ENCODE measurements at places on chromosomes 4 and X.

- no peak for DNase-seq
Observed at GRCh38 chr4:139933541-139933940, 220.4 kb downstream of the MAML3 start.

DNA sequence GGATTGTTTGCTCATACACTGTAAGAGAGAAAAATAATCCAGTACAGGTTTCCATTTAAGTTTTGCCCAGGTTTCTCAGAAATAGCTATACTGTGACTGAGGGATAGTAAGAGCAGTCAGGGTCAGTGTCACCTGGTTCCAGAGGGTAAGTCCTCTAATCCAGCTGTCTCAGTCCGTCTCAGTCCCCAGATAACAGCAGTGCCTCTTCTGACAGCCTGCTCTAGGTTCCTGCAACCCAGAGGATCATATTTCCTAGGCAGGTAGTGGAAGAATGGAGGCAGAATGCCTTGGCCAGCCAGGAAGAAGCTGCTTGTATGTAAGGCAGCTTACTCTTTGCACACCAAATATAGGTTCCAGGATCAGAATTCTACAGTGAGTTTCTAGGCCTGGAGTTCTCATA lies 22.6 kb upstream of the GNRHR start:
- DNase-seq: no peak

- no peak for DNase-seq
Observed at GRCh38 chrX:120660637-120661036, 30.8 kb upstream of the C1GALT1C1 start.

GRCh38 chr4:8470451-8471024 lies 30.0 kb downstream of the TRMT44 start:
- DNase-seq: no peak

GRCh38 chrX:48961585-48962091 lies 4.2 kb upstream of the OTUD5 start:
- no peak for DNase-seq

- no peak for DNase-seq
Observed at GRCh38 chr4:7416745-7417432, 17.8 kb downstream of the PSAPL1 start.

All from ELR (cell line).